ENCODE measurements at places on chromosomes 2 and 18.
A peak's percentile ranks its signal among the peaks of the same experiment; 100 is the strongest.

DNA sequence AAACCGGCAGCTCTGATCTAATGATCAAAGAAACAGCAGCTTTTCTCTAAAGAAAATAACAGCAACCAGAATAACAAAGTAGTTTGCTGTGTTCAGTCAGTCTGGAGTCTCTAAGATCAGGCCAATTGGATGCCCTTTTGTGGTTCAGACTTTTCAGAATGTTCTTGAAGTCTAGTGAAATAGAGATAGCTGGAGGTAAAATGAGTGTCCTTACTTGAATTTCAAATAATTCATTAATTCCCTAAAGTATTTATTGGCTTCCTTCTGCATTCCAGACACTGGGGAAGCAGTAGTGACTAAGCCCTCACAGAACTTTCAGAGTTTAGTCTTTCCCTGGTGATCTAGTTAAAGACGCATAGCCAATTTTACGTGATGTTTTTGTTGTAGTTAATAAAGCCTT, 58.7 kb downstream of the C18orf54 start:
- DNase-seq: no peak

GRCh38 chr2:163593982-163594381, 141.8 kb downstream of the FIGN start:
- no peak for DNase-seq

DNA sequence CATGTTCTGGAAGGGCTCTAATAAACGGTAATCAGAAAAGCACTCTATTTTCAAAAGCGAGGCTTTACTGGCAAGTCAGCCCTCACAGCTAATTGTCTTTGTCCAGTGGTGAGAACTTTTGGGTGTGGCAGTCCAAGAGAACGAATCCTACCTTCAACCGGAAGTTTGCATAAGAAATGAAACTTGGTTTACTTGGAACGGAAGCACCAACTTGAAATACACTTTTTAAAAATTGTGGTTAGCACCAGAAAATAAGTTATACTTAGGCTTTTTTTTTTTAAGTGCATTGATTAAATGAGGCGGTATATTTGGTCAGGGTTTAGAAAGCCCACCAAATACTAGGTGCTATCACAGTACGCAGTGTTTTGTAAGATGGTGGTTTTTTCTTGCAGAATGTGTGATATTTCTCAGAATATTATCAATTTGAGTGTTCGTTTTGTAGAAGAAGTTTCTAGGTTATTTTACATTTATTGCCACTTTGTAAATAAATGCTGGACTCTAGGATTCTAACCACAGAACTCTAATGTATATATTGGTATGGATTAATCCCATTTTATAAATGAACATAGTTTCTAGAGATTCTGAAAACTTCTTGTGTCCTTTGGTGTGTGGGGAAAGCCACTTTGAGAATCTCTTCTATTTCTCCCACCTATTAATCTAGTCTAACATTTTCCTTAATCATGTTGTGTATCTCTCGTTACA, 1.2 kb downstream of the MYL12A start:
- peak; percentile 2 for DNase-seq

- DNase-seq: no peak
Observed at GRCh38 chr18:48693625-48694262, 154.9 kb downstream of the CTIF start.

DNA sequence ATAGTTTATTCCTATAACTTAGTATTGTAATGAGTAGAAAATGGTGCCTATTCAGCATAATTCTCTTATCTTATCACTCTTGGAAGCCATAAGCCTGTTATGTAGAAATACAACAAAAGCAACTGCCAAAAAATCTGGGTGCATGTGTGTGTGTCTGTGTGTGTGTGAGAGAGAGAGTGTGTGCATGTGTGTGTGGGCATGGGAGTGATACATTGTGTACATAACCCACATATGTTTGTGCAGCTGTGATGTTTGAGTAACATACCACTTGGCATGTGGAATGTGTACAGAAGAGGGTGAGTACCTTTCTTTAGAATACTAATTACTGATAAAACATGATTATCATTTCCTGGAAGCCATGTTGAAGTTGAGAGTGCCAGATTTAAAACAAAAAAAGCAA, 642.3 kb upstream of the SYT4 start:
- DNase-seq: peak; percentile 80

- DNase-seq: peak; percentile 73
Observed at GRCh38 chr18:48952287-48953103, 1.7 kb upstream of the SMAD7 start.

DNA sequence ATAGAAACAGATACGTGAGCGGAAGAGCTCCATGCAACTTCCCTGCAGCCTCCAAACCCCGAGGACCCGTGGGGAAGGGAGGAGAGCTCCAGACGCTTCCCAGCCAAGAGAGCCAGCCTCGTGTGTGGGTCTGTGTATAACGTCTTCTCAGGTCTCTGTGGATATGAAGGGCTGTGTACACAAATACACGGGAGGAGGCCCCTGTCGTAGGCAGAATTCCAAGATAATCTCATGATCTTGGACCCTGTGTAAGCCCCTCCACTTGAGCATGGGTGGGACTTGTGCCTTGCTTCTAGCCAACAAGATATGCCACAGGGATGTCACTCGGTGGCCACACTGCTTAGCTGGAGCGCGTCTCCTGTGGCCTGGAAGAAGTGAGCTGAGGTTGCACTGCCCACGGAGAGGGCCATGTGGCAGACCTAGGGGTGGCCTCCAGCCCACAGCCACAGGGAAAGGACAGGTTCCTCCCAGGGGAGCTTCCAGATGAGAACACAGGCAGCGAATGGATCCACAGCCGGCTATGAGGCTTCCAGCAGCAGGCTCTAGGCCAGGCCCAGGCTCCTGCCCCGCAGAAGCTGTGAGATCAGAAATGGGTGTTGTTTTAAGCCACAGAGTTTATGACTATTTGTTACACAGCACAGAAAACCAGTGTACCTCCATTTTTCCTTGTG, 15.6 kb upstream of the KLF11 start:
- no peak for DNase-seq

- no peak for DNase-seq
Observed at GRCh38 chr2:143935482-143935752, 584.5 kb downstream of the ZEB2 start.

- DNase-seq: no peak
Observed at GRCh38 chr2:106147159-106147558, 46.9 kb downstream of the UXS1 start.

DNA sequence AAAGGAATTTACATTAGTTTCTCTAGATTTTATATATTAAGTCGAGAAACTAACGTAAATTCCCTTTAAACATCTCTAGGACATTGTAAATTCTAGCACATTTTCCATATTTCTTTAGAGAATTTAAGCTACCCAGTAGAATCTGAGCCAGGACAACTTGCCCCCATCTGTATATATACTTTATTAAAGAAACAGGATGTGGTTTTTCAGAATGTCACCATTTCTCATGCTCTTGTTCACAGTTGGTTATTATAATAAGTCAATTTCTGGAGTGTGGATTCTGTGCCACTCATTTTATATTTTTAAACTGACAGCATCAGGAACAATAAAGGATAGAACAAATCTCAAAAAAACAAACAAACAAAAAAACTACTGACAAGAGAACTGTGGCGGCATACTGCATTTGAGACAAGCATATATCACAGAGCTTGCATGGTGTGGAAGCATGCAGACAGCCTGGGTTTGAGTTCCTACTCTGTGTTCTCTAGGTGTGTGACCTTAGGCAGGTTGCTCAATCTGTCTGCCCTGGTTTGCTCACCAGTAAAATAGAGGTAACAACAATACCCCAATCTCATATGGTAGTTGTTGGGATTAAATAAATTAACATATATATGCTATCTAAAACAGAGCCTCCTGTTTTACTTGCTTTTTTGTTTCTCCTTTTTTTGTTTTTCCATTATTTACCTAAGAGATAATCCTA, 61.4 kb upstream of the DNER start:
- no peak for DNase-seq

DNA sequence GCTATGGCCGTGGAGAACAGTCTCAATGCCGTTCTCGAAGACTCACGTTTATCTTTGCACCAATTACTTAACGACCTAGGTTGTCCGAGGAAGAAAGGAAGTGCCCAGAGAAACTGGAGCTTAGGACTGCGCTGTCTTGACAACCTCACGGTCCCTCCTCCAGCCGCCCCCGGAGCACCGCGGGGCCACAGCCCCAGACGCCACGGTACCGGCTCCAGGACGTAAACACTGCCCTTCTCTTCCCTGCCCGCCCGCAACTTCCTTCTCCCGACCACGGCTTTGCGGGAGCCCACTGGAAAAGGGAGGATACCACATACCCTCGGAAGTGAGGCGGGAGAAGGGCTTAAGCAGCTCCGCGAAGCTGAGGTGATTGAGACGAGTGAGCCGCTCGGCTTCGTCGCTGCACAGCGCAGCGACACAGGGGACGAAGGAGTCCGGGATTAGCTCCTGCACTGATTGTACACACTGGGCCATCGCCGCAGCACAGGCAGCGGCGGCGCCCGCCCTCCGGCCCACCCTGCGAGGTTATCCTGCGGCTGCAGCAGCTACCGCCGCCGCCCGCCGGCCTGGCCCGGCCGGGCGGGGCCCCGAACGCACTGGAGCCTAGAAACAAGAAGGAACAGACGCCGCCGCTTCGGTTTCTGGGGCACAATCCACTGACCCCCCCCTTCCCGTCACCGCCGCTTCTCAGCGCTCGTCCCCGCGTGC, 483 bp downstream of the TRAPPC8 start:
- DNase-seq: no peak

DNA sequence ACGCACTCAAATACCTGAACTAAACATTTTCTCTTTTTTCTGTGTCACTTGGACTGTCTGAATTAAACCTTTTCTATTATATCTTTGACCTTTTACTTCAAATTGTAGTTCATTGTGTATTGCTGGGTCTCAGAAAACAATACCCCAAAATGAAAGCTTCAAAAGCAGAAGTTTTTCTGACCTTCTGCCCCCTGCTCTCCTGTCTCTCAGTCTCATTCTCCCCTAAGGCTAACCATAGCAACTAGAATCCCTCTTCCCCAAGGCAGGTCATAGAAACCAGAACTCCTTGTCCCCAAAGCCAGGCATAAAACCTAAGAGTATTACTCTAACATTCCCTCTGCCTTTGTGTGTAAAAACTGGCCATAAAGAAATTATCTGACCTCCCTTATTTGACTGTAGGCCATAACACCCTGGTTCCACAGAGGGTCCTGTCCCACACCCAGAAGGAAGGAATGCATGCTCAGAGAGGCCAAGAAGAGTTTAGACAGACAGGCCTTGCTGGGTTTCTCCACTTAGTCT, 93.5 kb upstream of the B3GNT2 start:
- DNase-seq: no peak

GRCh38 chr18:55024564-55024963, 65.3 kb upstream of the CCDC68 start:
- no peak for DNase-seq

GRCh38 chr2:162711832-162712540, 126.6 kb downstream of the KCNH7 start:
- DNase-seq: no peak

DNA sequence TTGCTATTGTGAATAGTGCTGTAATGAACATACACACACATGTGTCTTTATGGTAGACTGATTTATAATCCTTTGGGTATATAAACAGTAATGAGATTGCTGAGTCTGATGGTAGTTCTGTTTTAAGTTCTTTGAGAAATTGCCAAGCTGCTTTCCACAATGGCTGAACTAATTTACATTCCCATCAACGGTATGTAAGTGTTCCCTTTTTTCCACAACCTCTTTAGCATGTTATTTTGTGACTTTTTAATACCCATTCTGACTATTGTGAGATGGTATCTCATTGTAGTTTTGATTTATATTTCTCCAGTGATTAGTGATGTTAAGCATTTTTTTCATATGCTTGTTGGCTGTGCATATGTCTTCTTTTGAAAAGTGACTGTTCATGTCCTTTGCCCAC, 86.7 kb downstream of the TTC27 start:
- no peak for DNase-seq

- DNase-seq: no peak
Observed at GRCh38 chr2:43088143-43089073, 138.0 kb downstream of the ZFP36L2 start.

GRCh38 chr2:58762176-58762781, 521.2 kb upstream of the FANCL start:
- DNase-seq: peak; percentile 48

GRCh38 chr2:107810734-107811133, 16.0 kb upstream of the RGPD4 start:
- no peak for DNase-seq

- DNase-seq: no peak
Observed at GRCh38 chr18:49632588-49632987, 70.7 kb downstream of the LIPG start.

- DNase-seq: no peak
Observed at GRCh38 chr2:10873171-10873570, 38.6 kb upstream of the KCNF1 start.

GRCh38 chr18:55116863-55117262, 157.6 kb upstream of the CCDC68 start:
- DNase-seq: no peak

- no peak for DNase-seq
Observed at GRCh38 chr18:8943900-8944870, 158.3 kb upstream of the NDUFV2 start.

GRCh38 chr2:40416486-40416885, 35.4 kb downstream of the SLC8A1 start:
- DNase-seq: no peak

GRCh38 chr2:181985632-181986205, at the start of gene PPP1R1C:
Gene PPP1R1C, plus strand, starts transcription at chr2:181985853. Its CDS starts 258 bp downstream, at chr2:181986111.
- no peak for DNase-seq

DNA sequence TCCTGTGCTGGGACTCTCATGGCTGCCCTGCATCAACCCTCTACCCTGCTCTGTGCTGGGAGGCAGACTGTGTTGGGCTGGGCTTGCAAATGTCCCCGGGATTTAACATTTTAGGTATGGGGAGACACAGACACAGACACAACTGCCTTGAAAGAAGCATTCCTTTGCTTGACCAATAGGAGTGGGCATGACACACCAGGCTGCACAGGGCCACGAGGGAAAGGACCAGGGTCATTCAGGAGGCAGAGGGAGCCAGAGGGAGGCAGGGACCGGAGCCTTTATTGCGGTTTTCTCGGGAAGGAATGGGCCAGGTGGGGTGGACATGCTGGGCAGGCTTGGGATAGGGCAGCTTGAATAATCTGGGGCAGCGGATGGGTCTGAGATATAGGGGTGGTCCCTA, 238.7 kb upstream of the COPS8 start:
- DNase-seq: no peak

GRCh38 chr18:3903337-3903736, 453.4 kb downstream of the TGIF1 start:
- DNase-seq: no peak

- peak; percentile 8 for DNase-seq
Observed at GRCh38 chr2:166335284-166335683, 40.5 kb downstream of the SCN9A start.

- peak; percentile 50 for DNase-seq
Observed at GRCh38 chr2:176653479-176654443, 384.5 kb downstream of the MTX2 start.

- no peak for DNase-seq
Observed at GRCh38 chr2:51350100-51350499, 318.2 kb upstream of the NRXN1 start.

- no peak for DNase-seq
Observed at GRCh38 chr2:121420486-121420885, 110.2 kb upstream of the RNU4ATAC start.

Measured in NCI-H774 (cell line).